ENCODE measurements at places on chromosomes 16 and 17.
A peak's percentile ranks its signal among the peaks of the same experiment; 100 is the strongest.

DNA sequence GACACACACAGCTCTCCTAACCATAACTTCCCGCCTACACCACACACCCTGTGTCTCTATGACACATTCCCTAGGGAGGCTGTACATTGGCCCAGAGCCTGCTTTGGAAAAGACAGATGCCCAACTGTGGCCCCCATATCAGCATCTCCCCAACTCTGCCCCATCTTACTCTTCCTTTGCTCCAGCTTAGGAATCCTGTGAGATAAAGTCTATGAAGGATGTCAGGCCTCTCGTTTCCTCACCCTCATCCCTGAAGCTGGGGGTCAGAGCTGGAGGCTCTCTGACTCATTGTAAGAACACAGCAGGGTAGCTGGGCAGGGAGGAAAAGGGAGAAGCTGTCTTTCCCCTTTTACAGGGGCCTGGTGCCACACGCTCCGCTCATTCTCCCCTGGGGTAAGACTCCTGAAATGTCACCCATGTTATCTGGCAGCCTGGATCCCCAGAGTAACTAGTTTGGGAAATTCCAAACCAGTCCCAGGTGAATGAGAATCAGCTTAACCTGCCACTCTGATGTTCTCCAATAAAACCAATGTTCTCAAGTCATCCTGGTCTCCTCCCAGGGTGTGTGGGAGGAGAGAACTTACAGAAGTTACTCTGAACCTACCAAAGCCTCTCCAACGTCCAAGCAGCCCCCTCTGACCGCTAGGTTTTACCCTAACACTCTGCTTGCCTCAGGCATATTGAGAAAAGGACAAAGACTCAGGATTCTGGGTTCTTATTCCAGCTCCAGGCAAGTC is 2.8 kb downstream of the RAPGEFL1 start:
- no peak for DNase-seq

DNA sequence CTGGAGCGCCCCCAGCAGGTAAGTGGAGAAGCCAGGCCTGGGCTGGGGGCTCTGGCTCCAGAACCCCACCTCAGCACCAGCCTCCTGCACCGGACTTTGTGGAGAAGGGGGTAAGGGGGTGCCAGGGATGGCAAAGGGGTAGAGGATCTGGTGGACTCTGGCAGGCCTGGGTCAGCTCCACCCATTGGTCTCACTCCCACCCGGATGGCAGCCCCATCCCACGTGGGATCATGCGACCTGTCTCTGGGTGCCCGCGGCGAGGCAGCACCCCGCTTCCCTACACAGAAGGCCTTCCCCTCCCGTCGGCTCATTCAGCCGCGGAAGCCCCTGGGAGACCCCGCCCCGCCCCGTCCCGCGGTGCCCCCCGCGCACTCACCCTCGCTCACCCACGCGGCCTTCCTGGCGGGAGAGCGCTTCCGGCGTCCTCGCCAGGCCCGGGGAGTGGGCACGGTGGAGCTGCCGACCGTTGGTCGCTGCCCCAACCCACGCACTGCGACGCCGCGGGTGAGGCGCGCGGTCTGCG is 498 bp upstream of the PLEKHG4 start:
- peak; percentile 72 for DNase-seq

DNA sequence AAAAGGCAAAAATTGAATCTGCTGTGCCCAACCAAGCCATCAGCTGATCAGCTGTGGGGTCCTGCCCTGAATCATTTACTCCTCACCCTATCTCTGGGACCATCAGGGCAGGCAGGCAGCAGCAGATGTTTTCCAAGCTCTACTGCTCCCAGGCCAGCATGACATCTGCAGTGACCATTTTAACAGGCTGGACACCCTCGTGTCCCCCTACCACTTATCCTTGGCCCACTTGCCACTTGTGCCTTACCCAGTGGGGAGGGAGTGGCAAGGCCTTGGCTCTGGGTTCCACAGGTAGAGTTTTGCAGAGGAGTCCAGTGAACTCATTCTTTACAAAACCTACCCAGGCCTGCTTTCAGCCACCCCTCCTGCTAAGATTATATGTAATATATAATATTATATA is 12.0 kb upstream of the CA4 start:
- no peak for DNase-seq

GRCh38 chr17:7380855-7381683 is at the start of gene TNK1:
Gene TNK1 (plus strand): TSS chr17:7381089. CDS start chr17:7382927, 1,838 bp downstream.
- no peak for DNase-seq

DNA sequence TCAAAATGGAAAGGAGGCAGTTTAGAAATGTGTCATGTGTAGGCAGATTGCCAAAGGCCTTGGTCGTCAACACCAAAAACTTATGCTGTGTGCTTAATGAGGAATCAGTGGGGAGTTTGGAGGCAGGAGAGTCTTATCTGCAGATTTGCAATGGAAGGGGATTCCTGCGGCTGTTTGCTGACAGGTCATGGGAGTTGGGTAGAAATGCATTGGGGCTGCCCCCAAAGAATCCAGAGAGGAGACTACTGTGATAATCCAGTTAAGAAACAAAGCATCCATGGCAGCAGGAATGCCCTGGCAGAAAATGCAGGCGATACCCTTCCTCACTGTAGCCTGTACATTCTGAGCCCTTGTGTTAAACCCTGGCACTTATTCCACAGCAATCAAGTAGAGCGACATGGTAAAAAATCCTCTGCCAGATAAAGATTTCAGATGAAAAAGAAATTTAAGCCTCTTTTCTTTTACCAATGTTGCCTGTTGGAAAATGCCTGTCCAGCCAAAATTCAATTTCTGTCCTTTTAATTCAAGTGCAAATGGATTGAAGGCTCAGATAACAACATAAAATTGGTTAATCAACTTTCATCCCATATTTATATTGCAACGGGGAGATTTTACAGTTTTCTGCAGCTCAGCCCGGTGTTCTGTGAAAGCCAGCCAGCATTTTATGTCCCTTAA is 491.0 kb upstream of the CDH5 start:
- DNase-seq, result no peak

DNA sequence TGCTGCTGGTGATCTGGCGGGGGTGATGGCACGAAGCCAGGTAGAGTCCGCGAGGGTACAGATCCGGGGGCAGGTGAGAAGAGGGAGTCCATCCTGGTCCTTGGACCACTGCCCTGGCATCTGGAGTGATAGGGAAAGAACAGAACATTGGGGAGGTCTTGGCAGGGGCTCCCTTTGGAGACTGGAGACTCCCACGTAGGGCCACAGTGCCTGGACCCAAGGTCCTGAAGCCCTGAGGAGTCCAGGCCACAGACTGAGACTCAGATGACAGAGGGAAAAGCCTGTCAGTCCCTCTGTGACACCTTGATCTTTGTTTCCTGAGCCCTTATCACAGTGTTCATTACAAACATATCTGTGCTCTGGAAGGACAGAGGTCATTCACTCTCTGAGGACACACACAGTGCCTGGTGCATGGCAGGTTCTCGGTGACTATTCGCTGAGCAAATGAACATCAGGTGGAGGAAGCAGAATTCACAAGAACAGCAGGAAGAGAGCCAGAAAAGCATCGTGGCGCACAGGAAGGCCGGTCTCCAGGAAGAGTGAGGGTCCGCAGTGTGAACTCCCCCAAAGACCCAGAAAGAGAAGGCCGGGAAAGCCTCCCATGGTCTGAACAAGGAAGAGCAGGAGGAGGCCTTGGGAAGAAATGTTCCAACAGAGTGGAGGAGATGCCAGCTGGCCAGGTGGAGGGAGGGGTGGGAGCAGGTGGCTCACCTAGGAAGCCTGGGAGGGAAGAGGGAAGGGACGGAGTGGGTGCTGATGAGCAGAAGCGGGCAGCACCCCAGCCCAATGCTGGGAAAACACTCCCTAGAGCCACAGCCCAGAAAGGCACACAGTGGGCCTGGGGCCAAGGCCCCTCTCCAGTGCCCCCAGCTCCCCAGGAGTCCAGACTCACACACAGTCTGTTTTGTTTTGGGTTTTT is 20.5 kb downstream of the PEMT start:
- DNase-seq, result no peak

DNA sequence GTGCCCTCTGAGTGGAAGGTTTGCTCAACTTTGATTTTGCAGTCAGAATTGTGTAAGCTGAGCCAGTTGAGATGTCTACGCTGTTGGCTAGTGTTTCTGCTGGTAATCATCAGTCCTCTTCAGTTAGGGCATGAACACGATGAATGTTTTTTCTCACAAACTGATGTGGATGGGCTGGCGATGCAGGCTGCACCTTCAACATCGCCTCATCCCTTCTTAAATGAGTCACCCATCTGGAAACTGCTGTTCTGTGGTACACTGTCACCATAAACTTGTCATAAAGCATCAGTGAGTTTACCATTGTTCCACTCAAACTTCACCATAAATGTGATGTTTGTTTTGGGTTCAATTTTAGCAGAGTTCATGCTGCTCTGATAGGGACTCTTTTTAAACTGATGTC is 8.4 kb downstream of the C16orf95 start:
- no peak for DNase-seq

- peak; percentile 44 for DNase-seq
Observed at GRCh38 chr17:38867968-38868816, 1.7 kb upstream of the LASP1 start.

GRCh38 chr17:77214328-77214727 is 73.6 kb downstream of the SEC14L1 start:
- no peak for DNase-seq

Measured in germinal center (tissue), 1 donor.